ENCODE measurements at places on chromosomes 11 and 22.

DNA sequence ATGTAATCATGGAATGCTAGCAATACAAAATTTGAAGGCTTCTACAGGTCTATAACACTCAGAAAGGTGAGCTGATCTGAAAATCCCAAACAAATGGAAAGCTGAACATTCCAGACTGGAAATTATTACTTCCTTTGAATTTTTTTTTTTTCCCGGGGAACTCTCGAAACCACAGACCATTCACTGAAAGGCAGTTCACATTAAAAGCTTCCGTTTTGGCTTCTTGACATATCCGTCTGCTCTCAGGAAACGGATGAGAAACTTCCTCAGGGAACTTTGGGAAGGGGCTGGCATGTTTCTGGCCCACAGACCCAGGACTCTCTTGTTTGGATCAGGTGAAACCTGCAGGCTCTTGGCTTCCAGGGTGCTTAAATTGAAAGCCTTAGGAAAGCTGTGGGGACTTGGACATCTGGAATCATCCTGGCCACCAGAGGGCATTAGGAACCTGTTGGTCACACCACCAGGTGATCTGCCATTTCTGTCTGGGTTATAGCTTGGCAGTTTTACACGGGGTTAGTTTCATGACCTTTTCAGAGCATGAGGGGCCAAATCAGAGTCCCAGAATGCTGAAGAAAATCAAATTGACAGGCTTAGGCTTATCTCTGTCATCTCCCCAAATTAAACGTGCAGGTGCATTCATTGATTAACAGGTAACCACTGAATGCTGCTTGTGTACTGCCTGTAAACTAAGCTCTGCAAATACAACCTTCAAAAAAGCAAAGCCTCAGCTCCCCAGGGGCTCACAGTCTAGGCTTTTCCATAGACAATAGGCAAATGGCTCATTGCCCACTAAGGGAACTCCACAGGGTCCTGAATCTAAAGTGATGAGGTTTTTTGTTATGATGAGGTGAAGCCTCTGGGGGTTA is 22.7 kb upstream of the GRAMD1B start:
- peak; percentile 70 for DNase-seq

DNA sequence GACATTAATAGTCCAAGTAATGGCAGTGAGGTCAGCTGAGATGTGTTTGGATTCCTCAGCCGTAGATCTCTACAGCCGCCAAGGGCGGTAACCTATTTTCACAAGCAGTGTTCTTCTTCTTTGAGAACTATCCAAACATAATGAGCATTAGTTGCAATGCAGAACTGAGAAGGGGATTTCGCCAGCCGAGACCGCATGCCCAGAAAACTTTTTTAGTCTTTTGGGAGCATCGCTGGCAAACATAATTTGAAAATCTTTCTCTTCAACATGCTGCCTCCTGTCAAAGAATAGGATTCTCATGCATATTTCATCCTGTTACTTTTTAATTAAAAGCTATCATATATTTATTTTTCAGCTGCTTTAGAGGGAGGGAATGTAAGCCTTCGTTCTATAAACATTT is 81.4 kb upstream of the SEZ6L start:
- no peak for DNase-seq

DNA sequence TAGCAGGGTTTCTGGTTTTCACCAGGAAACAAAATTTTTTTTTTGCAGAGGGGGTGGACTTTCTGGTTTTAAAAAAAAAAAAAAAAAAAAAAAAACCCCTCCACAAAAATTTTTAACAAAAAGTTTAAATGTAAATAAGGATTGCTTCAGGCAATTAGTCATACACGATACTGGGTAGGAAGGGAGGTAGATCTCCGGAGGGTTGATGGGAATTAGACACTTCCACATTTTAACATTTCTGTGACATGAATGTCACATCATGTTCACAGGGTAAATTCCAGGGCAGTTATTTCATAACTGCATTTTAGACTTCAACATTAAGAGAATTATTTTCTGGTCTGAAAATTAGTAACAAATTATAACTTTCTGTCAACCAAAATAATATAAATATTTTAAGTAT is 15.9 kb downstream of the NUP98 start:
- DNase-seq, result no peak

GRCh38 chr11:11329062-11329806 is 23.8 kb downstream of the CSNK2A3 start:
- DNase-seq, result no peak

- DNase-seq, result no peak
Measured at GRCh38 chr11:62804310-62805075, 747 bp downstream of the NXF1 start.

DNA sequence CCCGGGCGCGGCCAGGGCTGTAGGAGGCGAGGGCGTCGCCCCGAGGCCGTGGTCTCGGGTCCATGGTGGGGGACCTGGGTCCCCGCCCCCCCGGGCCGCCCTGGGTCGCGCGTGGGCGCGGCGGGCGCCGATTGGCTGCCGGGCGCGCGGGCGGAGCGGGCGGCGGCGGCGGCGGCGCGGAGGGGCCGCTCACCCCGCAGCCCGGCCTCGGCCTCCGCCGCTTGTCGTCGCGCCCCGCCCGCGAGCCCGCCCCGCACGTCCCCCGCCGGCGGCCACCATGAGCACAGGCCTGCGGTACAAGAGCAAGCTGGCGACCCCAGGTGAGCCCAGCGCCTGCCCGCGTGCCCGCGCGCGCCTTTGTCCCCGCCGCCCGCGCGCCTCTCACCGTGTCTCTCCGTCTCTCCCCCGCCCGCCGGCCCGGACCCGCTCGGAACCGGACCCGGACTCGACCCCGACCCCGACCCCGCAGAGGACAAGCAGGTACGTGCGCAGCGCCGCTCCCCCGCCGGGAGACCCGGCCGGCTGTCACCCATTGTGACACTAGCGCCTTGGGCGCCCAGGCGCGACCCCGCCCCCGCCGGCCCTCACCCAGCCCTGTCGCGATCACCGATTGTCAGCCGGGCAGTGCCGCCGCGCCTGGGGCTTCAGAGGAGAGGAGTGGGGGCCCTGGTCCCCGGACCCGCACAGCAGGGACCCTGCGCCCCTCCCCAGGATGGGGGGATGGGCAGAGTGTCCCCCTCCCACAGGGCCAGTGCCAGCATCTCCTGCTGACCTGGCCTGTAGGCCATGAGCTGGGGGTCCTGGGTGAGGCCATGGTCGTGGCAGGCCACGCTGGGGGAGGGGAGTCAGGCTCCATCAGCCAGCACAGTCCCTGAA is at the start of gene SEPTIN5:
Gene SEPTIN5, plus strand, starts transcription at position 192 of the 876 bp plus-strand sequence. Its CDS starts 86 bp downstream, at position 278.
- DNase-seq, result no peak

GRCh38 chr11:69516526-69516925 is 35.1 kb downstream of the LINC01488 start:
- no peak for DNase-seq

DNA sequence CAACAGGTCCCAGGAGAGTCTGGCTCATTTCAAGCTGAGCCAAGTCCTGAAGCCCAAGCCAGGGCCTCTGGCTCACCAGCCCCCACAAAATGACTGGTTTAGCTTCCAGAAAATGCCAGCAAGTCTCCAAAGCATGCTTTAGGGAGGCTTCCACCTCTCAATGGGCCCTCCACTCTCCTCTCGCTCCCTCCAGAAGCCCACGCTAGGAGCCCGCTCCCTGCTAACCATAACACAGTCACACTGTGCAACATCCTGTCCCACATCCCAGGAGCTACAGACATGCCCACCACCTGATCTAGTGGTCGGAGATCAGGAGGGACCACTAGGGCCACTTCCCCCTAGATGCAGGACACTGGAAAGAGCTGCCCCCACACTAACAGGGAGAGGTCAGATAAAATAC is 6.9 kb downstream of the SULT4A1 start:
- no peak for DNase-seq

DNA sequence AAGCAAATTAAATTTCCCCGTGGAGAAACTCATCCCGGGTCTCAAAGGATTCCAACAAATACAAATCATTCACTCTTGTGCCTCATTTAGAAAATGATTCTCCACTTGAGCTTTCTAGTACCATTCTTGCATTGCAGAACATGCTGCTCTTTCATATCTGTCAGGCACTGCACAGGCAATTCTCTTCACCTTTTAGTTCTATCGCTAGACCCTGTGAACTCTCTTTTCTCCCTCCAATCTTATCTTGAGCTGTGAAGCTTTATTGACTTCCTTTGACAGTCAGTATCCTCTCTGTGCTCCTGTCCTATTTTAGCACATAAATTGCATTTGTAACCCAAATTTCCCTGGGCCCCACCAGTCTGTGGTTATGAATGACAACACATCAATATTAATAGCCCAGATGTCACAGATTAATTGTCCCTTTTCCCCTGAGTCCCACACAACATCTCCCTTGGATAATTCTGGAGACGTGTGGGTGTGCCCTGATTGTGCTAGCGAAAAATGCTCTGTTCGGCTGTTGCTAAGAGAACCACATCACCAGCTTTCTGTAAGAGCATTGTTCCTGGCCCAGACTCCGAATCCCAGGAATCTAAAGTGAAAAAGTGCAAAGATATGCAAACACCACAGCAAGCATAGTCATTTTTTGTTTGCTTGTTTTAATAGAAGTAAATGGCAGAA is 22.4 kb upstream of the SC5D start:
- no peak for DNase-seq

DNA sequence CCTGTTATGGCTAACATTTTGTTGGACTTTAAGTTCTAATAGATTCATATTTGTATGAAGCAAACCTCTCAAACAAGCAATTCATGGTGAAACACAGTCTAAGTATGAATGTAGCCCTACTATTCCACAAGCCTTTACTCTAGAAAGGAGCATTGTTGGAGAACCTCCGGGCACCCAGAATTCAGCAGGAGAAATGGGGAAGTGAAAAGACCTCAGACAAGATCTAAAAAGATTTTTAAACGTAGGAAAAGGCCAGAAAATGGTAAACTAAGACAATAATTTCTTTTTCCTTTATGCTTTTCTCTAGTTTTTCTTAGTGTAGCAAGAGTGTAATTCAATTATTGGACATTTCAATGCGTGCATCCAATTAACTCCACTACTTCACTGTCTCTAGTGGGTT is 426.4 kb downstream of the INSC start:
- no peak for DNase-seq
